Stimulated activated CD4-positive, alpha-beta T cell treated with anti-CD3 and anti-CD28 coated beads, Interleukin-12 subunit alpha, Interleukin-12 subunit beta, amount 100 ng/mL, for 48 hours (primary cell): ENCODE measurements at places on chromosomes 12 and 14.

GRCh38 chr12:51247523-51248206 is 9.0 kb downstream of the DAZAP2 start:
- DNase-seq = no peak

DNA sequence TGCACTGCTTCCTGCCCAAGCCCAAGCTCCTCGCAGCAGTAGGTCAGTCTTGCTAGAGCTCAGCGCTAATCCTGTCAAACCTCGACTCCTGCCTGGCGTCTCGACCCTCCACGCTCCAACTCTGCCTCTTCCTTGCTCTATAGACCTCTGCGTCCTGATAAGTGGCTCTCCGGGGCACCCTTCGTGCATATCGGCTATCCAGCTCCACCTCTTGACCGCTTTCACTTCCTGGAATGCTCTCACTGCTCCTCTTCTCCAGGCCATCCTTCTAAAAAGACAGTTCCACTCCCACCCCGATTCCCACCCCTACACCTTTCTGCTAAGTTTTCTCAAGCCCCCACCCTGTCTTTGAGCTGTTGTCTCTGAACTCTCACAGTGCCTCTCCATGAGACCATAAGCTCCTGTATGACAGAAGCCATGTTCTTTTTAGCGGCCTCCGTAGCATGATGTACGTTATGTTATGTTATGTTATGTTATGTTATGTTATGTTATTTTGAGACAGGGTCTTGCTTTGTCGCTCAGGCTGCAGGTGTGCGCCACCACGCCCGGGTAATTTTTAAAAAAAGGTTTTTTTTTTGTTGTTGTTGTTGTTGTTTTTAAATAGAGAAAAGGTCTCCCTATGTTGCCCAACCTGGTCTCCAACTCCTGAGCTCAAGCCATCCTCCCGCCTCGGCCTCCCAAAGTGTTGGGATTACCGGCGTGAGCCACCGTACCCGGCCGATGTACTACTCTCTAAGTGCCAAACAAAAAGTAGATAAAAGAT is 601 bp downstream of the COX14 start:
- DNase-seq = no peak

GRCh38 chr14:33879684-33880286 is 71.1 kb downstream of the EGLN3 start:
- DNase-seq = no peak

DNA sequence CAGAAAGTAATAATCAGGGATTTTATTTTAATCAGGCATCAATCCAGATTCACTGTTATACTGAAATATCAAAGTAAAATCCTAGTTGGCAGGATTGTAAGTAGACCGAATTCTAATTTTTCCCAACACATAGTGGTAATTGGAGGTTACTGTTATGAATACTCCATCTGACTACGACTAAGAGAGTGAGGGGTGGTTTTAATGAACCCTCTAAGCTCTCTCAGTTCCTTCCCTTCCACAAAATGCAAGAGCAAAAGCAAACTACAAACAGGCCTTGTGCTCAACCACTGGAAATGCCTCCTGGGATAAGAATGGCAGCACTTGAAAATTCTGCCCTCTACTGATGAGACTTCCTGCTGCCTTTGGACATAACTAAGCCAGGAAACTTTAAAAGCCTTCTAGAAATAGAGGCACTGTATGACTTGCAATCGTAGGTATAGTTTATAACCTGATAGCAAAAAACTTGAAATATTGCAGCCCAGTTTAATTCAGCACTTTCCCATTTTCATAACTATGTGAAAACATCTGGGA is 184.8 kb downstream of the SLC16A7 start:
- no peak for DNase-seq

DNA sequence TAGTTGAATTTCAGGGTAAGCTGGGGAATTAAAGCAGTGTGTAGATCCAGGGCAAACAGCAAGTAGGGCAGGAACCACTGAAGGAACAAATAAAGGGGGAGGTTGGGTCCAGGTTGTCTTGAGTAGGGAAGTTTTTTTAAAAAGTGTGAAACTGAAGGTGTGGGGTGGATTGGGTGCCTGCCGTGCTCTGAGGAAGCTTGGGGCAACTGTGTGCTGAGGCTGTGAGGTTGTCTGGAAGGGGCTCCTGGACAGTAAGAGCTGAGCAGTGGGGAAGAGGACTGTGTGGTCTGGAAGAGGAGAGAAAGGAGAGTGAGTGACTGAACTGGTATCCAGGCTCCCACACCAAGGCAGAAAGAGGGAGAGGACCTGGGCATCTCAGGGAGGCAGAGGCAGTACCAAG is 10.9 kb upstream of the GPR162 start:
- DNase-seq = no peak

DNA sequence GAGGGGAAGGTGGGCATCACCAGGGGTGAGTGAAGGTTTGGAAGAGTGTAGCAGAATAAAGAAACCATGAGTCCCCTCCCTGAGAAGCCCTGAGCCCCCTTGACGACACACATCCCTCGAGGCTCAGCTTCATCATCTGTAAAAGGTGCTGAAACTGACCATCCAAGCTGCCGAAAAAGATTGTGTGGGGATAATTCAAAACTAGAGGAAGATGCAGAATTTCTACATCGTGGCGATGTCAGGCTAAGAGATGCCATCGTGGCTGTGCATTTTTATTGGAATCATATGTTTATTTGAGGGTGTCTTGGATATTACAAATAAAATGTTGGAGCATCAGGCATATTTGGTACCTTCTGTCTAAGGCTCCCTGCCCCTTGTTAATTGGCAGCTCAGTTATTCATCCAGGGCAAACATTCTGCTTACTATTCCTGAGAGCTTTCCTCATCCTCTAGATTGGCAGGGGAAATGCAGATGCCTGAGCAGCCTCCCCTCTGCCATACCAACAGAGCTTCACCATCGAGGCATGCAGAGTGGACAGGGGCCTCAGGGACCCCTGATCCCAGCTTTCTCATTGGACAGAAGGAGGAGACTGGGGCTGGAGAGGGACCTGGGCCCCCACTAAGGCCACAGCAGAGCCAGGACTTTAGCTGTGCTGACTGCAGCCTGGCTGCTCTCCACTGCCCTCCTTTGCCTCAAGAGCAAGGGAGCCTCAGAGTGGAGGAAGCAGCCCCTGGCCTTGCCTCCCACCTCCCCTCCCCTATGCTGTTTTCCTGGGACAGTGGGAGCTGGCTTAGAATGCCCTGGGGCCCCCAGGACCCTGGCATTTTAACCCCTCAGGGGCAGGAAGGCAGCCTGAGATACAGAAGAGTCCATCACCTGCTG is 7.0 kb downstream of the SERPINA1 start:
- DNase-seq = no peak

- DNase-seq = no peak
Measured at GRCh38 chr12:18546399-18546798, 191.4 kb downstream of the PLCZ1 start.
